SIG-M5 (cell line): ENCODE measurements at places on chromosomes 4 and X.

DNA sequence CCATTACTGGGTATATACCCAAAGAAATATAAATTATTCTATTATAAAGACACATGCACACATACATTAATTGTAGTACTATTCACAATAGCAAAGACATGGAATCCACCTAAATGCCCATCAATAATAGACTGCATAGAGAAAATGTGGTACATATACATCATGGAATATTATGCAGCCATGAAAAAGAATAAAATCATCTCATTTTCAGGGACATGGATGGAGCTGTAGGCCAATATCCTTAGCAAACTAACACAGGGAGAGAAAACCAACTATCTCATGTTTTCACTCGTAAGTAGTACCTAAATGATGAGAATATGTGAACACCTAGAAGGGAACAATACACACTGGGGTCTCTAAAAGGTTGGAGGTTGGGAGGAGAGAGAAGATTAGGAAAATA, 86.0 kb upstream of the GALNTL6 start:
- no peak for DNase-seq

DNA sequence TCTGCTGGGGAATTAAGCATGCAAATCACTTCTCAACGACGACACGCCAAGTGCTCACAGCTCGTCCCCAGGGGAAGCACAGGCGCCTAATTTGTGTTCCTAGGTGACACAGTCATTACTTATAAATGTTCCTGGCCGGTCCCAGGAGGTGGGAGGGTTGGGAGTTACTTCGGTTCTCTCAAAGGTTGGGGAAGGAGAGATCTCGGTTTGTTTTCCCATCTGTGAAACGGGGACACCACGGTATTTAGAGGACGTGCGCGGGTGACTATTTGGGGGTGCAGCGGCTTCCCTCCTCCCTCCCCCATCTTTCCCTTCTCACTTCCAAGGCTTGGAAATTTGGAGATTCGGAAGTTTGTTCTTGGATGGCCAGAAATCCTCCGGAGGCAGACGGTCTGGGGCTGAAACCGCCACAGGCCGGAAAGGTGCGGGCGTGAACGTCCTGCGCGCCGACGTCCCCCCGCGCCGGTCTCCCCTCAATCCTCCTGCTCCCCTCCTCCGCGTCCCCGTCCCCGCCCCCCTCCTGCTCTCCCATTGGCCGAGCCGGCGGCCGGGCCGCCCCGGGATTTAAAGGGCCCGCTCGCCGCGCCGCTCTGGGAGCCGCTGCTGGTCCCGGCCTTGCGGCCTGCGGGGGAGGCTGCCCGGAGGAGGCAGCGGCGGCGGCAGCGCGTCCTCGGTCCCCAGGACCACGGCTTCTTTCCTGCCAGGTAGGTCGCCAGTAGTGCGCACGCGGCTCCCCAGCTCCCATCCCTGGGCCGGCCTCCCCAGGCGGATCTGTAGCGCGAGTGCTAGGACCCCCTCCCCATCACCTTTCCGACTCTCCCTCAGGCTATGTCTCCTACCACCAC, at the start of gene PORCN:
PORCN (plus strand) TSS at position 593 of the 845 bp plus-strand sequence. CDS start 829 bp downstream, outside the sequence.
- no peak for DNase-seq

DNA sequence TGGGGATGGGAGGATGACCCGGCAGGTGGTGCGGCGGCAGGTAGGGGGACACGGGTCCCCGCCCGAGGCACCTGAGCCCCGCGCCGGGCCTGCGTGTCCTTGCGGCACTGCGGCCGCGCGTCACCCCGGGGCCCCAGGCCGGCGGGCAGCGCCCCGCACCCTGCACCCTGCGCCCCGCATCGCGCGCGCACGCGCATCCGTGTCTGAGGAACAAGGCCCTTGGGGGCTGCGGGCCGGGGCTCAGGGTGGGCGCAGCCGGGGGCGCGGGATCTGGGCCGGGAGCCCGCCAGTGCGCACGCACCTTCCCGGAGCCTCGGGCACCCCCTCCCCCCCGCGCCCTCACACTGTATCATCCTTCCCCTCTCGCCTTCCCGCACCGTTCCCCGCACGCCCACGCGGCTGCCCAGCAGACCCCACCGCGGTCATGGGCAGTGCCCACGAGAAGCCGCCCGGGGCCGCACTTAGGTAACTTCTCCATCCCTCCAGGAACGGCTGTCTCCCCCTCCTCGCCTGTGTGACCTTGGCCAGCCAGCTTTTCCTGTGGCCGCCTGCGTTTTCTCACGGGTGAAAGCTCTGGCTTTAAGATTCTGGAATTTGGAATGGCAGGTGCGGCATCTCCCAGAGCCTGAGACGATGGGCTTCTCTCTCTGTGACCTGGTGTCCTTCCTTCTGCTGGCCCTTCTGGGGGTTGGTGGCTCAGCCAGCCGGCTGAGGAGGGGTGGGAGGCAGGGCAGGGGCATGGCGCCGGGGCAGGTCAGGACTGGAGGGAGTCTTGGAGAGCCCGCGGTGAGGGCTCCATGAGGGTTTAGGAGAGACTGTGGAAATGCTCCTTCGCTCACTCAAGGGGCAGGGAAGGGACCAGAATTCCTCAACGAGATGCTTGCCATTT, 748 bp downstream of the ATP2B3 start:
- DNase-seq = no peak

DNA sequence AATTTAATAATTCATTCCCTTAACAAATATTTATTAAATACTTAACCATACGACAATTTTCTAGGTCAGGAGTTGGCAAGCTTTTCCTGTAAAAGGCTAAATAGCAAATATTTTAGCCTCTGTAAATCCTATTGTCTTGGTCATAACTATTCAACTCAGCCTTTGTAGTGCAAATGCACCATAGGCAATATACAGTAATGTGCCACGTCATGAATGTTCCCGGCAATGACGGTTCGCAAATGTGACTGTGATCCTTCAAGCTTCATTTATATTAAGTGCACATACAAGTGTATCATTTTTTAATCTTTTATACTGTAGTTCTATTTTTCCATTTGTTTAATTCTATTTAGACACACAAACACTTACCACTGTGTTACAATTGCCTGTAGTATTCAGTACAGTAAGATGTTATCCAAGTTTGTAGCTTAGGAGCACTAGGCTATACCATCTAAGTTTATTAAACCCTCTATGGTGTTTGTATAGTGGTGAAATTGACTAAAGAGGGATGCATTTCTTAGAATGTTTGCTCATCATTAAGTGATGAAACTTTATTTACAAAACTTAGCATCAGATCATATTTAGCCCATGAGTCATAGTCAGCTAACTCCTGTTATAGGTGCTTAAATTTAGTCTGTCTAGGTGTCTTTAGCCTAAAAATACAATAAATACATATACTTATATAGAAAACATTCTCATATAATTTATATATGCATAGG, 553.6 kb downstream of the STPG2 start:
- DNase-seq = no peak

DNA sequence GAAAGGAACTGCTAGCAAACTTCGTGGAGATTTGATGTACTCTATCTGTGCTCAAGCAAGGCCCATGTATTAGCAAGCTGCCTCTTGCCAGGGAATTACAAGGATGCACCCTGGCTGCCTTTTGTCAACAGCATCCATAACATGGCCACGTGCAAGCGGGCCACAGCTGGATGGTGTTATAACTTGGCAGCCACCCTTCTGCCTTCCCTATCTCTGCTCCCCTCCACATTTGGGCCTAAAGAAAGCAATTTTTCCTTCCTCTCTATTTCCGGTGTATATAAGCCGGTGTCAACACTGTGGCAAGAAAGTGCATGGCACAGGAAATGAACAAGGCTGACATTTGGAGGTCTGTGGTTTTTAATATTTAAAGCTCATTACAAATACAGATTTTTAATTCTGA, 94.8 kb downstream of the CLNK start:
- no peak for DNase-seq

DNA sequence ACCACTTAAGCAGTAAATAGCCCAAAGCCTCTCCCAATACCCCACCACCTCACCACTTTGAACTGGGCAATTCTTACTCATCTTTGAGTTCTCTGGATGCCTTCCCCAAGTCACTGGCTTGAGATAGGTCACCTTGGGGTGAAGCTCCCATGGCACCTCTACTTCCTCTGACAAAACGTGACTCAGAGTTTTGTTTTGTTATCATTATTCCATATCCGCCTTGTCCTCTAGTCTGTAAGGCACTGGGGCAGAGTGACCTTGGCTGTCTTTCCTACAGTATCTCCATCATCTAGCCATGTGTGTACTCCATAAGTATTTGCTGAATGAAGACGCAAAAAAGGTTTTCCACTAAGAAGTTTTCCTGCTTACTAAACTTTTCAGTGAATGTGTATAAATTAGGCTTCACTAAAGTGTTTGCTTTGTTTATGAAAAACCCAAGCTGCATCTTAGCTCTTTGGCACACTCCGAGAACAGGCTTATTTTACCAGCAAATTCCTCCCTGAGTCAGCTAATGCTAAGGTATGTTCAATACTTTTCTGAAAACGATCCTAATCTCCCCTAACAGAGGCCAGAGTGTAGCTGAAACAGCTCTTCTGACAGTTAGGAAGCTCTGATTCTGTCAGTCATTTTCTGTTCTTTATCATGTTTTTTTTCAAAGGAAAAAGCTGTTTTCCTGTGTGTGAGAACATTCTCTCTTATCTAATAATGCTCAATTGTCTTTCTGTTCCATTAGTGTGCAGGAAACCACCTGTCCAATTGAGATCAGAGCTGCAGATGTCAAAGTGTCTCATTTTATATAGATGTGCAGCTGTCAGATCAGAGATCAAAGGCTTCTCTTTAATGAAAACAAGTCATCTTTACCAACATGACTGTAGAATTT, 30.2 kb upstream of the TSPAN5 start:
- no peak for DNase-seq

DNA sequence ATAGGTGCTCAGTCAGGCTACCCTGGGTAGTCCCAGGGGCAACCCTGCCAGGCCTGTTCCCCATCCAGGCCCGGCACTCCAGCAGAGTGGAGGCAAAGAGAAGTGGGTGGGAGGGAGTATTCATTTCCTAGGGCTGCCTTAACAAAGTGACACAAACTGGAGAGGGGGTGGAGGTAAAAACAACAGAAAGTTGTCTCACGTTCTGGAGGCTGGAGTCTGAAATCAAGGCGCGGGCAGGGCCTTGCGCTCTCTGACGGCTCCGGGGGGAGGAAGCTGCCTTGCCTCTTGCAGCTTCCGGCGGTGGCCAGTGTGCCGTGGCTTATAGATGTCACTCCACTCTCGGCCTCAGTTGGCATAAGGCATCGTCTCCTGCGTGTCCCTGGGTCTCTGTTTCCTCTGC, 90.8 kb downstream of the DCTD start:
- no peak for DNase-seq
